ENCODE measurements at places on chromosomes 5 and 9.

DNA sequence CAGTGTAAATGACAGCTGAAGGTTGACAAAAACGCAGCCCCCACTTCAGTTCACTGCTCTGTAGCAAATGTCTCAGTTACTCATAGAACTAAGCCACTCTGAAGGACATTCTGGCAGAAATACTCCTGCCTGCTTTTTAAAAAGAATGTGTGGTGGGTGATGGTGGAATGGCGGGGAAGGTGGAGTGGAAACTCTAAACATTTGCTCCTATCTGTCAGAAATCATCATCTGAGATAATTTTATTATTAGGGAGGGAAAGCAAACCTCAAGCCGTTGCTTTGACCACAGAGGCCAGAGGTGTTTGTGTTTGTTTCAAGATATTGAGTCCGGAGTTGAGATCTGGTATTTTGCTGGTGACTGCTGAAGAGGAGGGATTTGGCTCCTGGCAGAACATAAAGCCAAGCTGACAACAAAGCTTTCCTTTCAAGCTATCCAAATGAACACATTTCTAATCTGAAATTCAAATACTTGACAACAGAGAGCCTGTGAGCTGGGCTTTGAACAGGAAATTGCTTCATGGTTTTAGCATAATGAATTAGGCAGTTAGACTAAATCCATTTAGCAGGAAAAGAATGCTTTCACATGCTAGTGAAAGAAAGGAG, 362.7 kb downstream of the CSNK1G3 start:
- peak; percentile 66 for DNase-seq

DNA sequence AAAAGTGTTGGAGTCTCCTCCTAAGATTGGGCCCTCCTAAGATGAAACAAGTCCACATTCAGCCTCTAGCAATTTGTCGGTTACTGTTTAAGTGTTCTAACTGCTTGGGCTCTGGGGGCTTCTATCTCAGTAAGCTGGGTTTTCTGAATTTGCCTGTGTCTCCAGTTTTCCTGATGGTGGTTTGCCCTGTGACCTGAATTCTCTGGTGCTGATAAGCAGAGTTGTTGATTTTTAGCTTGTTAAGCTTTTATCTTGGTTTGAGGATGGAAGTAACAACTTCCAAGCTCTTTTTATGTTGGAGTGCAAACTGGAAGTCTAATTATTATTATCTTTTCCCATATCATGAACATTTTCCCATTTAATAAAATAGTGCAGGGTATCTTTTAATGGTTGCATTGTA, 30.9 kb downstream of the HSD17B4 start:
- no peak for DNase-seq

GRCh38 chr5:133464013-133464412, 148.3 kb downstream of the FSTL4 start:
- no peak for DNase-seq

GRCh38 chr5:148145916-148146315, 22.4 kb upstream of the SPINK14 start:
- DNase-seq, result peak; percentile 26

GRCh38 chr5:151555760-151556576, 35.2 kb downstream of the FAT2 start:
- no peak for DNase-seq

- DNase-seq, result peak; percentile 3
Observed at GRCh38 chr5:164191240-164191639, 685.8 kb downstream of the MAT2B start.

DNA sequence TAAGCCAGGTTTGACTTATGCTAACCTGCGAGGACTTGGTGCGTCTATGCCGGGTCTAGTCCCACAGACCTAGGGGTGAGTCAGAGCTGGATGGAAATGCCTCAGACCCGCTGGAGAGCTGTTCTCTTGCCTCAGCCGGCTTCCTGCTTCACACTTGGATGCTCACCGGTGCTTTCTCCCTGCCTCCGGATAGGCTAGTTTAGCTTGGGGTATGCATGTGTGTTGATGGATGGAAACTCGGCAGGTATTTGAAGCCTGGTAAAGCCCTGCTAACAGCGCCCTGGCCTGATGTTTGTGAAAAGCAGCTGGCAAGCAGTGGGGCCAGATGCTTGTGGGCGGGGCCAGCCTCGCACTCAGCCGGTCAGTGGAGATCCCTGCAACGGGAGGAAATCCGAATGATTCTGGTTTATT, 29.3 kb downstream of the PRRC2B start:
- DNase-seq, result no peak

DNA sequence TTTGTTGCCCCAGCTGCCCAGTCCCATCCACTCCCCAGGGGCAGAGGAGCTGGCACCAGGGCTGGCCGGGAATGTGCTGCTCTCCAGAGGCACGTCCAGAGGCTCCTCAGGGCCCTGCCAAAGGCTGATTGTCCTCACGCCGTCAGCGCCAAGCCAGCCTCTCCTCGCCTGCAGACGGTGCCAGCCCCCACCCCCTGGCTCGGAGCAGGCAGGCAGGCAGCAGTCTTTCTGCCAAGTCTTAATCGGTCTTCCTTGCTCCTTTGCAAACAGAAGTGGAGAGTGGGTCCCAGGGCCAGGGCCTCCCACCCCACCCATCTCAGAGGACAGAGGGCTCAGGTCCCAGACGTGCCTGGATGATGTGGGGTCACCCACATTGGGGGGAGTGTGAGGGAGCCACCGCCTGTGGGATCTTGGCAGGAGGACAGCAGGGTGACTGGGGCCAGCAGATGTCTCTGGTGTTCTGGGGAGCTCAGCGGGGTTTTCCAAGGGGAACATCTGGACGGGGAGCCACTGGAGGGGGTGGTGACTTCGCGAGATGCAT, 36.3 kb downstream of the FAM163B start:
- no peak for DNase-seq
